ENCODE measurements at places on chromosomes 13 and 19.

DNA sequence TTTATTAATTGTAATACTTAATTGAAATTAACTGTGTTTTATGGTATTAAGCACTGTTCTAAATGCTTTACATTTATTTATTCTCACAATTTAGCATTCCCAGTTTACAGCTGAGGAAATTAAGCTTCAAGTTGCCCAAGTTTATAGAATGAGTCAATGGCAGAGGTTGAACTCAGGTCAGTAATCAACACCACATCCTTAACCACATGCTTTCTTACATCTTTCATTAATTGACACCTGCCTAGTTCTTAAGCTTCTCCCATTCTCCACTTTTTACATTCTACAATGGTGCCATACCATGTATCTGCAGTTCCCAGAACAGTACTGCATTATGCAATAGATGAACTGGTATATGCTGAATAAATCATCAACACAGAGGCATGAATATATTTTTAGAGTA lies 11.7 kb upstream of the RBM26 start:
- DNase-seq: no peak

DNA sequence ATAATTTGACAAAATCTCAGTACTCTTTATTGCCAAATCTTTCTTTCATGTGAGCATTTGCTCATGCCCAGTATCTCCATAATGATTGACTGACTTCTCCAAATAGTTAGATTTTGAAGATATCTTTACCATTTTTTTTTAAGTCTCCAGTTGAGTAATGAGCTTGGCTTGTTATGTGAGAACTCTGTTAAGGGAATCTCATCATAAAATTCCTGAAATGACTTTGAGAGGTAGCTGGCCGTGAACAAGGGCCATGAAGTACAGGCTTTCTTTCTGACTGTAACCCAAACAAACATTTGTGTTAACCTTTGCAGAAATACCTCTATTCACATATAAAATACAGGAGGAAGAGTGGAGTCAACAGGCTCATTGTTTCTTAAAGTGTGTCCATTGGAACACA lies 449.7 kb downstream of the IRS2 start:
- DNase-seq: peak; percentile 85

DNA sequence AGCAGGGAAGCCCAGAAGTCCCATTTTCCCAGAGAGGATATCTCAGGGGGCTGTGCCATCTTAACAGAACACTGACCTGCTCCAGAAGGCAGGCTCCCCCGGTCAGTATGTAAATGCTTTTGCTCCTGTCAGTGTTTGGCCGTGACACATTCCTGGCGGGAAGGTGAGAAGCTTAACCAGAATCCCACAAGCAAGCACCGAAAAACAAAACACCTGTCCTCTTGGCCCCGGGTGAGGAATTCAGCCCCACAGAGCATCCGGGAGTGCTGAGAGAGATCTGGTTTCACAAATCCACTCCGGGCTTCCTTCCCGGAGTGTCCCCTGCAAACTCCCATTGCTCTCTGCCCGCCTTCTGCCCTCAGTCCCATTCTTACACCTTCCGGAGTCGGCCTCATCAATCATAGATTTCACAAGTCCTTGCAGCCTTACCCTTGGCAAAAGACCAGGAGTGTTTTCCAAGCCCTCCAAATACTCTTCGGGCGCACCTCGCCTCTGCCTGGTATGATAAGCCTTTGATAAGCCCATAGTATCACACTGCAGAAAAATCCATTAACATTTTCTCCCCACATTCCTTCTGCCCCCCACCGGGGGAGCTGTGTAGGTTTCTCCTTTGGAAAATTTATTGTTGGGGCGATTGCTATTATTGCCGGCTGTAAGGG lies 12.2 kb downstream of the TPM4 start:
- no peak for DNase-seq

GRCh38 chr19:35945121-35945790 lies 9.1 kb downstream of the LRFN3 start:
- no peak for DNase-seq

DNA sequence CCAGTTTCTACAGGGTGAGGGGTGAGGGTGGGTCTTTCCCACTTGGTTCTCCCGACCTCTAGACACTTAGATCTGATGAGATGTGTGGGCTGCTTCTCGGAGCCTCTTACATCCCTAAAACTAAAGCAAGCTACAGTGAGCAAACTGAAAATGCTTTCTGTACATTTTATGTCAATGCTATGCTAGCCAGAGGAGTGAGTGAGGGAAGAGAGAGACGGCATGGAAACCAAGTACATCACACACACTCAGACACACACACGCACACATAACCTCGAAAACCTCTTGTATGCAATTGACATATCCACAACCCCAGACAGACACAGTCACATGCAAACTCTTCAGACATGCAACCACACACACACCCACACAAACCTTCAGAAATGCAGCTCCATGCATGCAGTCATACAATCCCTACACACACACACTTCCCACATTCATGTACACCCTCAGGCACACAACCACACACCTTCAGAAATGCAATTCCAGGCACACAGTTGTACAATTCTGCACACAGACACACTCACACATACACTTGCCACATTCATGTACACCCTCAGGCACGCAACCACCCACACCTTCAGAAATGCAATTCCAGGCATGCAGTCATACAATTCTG lies 1.4 kb downstream of the SLC1A6 start:
- DNase-seq: no peak

DNA sequence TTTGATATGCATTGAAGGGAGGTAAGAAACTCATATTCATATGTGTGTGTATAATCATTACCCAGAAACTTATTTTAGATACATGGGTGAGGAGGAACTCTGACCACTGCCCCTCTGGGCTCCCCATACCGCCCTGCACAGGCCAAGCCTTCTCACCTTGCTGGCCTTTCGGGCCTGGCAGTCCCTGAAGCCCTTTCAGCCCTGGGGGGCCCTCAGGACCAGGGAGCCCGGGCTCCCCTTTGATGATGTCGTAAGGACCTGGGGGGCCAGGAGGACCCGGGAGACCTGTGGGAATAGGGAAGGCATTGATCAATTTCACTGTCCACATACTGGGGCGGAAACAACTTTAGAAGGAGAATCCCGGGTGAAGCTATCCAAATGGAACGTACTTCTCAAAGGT lies 142.3 kb downstream of the COL4A1 start:
- no peak for DNase-seq

- DNase-seq: no peak
Measured at GRCh38 chr13:27133889-27134288, 37.7 kb downstream of the USP12 start.

- peak; percentile 34 for DNase-seq
Measured at GRCh38 chr13:34750078-34750931, 191.8 kb upstream of the NBEA start.

GRCh38 chr13:90552702-90553101 lies 794.8 kb upstream of the MIR17HG start:
- no peak for DNase-seq

DNA sequence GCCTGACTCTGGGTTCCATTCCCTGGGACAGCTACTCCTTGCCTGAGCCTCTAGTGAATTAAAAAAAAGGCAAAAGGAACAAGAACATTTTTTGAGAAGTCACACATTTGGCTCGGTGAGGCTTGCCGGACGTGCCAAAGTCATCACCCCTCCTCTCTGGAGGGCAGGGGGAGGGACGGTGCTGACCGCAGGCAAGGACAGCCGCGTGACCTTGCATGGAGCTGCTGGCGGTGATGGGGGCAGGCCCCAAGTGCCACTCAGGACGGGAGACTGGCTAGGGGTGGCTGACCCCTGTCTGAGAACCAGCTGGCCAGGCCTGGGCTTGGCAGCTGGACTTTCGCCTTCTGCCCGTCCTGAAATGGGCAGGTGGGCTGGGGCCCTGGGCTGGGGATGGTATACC lies 26.4 kb downstream of the MAP2K2 start:
- DNase-seq: no peak

- no peak for DNase-seq
Measured at GRCh38 chr13:35592457-35592856, 116.0 kb upstream of the MAB21L1 start.

DNA sequence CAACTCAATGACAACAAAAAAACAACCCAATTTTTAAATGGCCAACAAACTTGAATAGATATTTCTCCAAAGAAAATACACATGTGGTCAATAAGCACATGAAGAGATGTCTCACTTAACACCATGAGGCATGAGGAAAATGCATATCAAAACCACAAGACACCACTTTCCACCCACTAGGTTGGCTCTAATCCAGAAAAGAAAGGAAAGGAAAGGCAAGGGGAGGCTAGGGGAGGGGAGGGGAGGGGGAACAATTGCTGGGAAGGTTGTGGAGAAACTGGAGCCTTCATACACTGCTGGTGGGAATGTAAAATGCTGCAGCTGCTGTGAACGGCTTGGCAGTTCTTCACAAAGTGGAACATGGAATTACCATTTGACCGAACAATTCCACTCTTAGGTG lies 854.3 kb downstream of the UQCRFS1 start:
- DNase-seq: no peak
